ENCODE measurements at places on chromosomes 3 and 15.

GRCh38 chr3:194971965-194972364 is 286.3 kb downstream of the FAM43A start:
- no peak for DNase-seq

DNA sequence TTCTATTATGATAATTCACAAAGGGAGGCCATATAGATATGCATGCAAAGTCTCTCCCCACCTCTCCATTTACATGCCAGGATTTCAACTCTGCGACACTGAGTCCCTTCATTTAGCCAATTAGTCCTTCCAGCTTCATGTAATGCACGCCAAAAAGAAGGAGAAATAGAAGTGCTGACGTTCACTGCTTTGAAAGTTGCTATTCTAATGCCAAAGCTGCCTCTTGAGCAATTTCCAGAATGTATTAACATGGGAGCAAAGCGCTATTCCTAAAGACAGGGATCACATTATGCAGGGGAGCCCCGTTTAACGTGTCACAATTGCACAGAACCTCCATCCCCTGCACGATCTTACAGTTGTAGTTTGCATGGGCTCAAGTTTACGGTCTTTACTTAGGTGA is 130.5 kb downstream of the TIGIT start:
- no peak for DNase-seq

GRCh38 chr3:106797461-106797860 is 579.8 kb upstream of the CCDC54 start:
- no peak for DNase-seq

DNA sequence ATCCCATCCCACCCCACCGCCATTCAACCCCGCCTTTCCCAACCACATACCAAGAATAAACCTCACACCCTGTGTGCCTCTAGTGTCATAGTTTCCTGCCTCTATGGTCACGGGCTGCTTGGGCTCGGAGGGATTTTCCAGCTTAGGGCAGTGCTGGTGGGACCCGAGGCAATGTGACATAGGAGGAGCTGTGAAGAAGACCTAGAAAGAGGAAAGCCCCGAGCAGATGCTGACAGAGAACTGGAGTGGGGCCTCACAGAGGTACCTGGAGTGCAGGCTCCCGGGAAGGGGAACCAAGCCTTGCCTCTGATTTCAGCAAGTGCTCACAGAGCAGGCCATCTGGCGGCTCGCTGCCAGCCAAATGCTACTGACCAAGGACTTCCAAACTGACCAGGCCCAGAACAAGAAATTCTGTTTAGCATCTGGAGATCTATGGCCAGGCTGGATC is 27.5 kb downstream of the BHLHE40 start:
- DNase-seq, result peak; percentile 68

DNA sequence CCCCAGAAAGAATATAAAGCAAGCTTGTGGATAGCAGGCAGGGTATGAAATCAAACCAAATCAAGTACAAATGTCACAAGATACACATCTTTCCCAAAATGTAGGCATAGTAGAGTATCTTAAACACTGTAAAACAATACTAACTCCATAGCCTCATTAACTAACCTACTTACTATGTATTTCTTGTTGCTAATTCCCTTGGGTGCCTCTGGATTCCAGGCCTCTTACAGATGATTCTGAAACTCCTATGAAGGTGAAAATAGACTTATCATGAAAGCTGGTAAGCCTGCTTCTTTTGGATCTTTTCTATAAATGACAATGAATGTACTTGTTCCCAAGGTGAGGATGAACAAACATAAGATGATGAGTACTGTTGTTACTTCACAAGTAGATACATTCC is 93.8 kb downstream of the FRMD5 start:
- no peak for DNase-seq

- no peak for DNase-seq
Observed at GRCh38 chr3:48034000-48034516, 17.8 kb upstream of the MAP4 start.

DNA sequence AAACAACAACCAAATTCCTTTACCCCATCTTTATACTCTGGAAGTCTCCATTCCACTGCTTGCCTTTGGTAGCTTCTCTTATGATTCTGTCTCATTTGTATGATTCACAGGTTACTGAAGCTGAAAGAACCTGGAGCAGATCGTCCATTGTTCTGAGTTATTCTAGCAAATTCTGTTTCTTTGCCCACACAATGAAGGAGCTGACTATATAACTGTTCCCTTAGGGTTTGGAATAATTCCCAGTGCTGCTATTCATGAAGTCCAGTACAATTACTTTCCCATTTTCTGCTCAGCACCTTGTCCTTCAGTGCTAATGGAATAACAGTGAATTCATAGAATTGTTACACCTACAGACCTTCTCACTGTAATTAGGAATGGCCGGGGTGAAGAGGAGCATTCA is 167.8 kb downstream of the CHST2 start:
- no peak for DNase-seq

GRCh38 chr15:40241269-40242212 is 2.7 kb downstream of the PAK6 start:
- DNase-seq, result no peak

DNA sequence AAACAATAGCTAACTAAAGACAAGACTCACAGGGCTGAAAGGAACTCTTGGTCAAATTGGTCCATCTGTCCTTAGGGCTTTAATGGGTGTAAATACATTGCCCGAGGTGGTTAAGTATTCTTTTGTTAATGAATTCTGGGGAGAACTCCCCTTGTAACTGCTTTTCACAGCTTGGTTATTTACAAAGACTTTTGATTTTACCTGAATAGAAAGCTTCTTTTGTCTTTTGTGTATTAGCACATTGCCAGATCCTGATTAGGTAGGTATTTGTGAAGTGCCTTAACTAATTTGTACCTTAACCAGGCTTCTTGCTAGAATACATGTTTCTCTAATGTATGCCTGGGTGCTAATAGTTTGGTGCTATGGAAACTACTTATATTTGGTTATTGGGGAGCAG is 14.0 kb downstream of the CHD2 start:
- DNase-seq, result no peak

GRCh38 chr3:176554791-176555654 is 642.3 kb downstream of the TBL1XR1 start:
- DNase-seq, result no peak

DNA sequence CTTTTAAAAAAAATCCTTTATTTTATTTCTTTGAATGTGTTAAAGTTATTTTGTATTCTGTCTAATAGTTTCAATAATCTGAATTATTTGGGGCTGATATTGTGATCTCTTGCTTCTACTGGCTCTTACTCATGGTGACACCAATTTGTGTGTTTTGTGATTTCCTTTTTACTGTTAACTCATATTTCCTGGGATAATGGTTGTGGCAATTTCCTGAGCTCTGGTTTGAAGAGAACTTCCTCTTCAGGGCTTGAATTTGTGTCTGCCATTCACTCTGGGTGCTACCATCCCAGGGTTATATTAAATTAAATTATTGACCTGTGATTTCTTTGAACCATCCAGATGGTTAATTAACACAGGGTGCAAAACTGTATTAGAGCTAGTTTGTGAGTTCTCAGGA is 60.4 kb upstream of the RNF7 start:
- DNase-seq, result no peak

DNA sequence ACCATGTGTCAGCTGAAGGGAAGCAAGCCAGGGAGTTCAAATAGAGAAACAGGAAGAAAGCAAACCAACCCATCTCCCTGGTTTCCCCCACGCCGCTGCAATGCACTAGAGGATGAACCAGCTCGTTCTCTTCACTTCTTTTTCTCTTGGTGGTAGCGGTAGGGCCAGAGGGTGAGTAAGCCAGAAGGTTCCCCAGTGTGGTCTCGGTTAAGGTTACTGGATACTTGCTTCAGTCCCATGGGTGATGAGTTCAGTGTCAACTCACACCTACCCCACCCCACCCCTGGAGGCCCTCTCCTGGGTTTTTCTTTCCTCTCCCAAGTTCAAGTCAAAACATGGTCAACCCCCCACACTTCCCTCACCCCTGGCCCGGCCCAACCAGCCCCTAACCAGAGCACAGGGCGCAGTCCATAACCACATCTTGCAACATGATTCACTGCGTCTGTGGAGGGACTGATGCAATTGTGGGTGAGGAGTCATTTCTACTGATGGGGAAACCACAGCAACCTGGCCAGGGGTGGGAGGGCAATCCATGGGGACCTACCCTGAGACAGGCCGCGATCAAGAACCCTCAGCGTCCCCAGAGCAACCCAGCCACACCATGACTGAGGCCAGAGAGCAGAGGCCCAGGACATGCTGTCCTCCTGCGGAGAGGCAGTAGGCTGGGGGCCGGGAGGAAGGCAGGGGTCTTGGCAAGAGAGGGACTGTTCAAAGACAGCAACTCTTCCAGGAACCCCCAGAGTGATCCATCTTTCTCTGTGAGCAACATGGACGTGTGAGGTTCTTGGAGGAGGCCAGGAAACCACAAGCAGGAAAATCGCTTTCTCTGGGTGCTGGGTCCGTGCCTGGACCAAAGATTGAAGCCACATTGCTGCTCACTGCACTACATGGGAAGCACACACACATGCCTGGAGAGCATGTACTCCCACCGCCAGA is 276.6 kb downstream of the UACA start:
- no peak for DNase-seq

DNA sequence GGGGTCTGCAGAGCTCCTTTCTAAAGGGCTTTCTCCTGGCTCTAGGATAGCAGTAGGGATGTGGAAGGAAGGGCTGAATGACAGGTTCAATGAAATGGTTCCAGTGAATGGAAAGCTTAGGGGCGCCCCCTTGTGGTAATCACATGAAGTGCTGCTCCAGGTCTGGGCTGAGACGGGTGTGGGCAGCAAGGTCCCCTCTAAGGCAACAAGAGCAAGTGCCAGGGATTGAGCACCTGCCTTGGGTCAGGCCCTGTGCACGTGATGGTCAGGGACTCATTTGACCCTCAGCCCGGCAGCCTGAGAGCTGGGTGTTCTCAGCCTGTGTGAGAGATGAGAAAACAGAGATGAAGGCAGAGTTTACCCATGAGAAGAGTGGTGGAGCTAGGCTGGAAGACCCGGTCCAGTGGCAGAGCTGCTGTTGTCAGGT is 12.1 kb upstream of the CX3CR1 start:
- DNase-seq, result no peak

GRCh38 chr3:28850186-28850585 is 430.7 kb upstream of the RBMS3 start:
- DNase-seq, result no peak

- no peak for DNase-seq
Observed at GRCh38 chr3:181725830-181726229, 14.1 kb downstream of the SOX2 start.

DNA sequence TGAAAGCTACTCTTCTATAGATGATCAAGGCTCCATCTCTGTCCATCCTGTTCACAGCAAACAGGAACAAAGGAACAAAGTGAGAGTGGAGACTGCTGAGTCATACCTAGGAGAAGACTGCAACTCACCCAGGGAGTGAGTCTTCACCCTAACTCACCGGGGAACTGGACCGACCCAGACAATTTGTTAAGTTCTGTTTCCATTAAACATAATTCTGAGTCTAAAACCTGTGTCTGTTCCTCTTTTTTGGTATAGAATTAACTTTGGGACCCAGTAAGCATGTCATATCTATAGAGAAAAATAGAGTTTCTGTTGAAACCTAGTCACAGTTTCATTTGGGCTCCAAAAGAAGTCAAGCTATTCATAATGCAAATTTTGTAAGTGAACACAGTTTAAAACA is 21.6 kb downstream of the CCDC80 start:
- DNase-seq, result no peak

DNA sequence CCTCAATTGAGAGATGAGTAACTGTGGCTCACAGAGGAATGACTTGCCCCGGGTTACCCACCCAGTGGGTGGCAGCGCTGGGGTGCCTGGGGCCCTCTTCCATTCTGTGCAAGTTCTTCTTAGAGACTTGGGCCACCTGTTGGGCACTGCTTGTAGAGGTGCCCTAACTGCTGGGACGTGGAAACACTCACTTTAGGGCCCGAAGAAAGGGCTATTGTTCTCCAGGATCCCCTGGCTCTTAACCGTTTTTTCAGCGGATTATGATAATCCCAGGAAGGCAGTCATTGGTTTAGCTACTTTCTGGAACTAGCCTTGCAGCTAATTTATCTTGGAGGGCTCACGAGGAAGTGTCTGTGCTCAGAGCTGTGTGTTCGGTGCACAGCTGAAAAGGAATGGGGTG is 66.0 kb upstream of the GCNT3 start:
- DNase-seq, result no peak

- DNase-seq, result no peak
Observed at GRCh38 chr3:149481056-149481455, 6.6 kb downstream of the TM4SF4 start.

- no peak for DNase-seq
Observed at GRCh38 chr3:195236801-195237570, 34.0 kb downstream of the XXYLT1 start.

DNA sequence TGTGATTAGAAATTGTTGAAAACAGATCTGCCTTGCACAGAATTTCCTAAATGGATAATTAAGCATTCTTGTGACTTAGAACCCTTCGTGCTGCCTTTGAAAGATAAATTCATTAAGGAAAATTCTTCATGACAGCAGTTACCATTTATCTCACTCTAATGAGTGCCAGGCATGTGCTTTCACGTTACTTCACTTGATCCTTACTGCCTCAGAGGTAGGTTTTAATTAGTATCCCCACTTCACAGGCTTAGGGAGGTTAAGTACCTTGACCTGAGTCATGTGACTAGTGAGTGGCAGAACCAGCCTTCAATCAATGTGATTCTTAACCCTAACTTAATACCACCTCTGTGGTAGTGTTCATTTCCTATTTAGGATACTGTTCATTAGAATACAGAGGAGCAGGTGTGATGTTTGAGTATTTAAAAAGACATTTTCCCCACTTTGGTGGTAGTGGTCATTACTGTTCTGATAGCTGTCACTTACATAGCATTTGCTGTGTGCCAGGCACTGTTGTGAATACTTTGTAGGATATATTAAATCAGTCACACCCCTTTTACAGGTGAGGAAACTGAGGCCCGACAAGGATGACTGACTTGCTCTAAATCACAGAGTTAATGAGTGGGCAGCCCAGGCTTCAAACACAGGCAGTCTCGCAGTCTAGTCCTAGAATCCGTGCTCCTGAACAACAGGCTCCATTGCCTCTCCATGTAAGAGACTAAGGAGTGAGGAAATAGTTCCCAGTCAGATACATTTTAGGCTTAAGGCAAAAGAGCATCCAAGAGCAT is 57.9 kb downstream of the RLBP1 start:
- DNase-seq, result no peak

- DNase-seq, result no peak
Observed at GRCh38 chr15:52252781-52253180, 42.8 kb downstream of the MYO5C start.

DNA sequence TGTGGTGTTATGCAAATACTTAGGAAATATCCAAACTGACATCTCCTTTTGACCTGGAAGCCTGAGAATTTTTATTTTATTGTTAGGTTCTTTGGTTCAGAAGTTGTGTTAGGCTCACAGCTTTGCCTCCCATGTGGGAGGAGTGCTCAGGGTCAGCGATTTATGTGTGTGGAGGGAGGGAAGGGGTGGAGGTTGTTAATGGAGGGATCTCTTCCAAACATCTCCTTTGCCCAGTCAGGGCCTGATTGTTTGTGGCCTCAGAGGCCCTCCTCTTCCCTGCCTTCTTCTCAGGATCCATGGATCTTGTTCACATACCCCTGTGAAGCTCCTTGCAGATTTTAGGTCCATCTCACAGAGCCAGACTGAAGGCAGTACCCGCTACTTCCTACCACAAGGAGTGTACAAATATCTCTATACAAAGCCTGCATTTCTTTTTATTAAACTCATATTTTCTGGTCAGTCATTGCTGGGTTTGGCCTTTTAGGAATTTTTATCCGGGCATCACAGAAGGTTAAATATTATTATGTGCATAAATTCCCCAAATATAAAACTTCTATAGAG is 40.3 kb downstream of the BBX start:
- no peak for DNase-seq

GRCh38 chr15:58459045-58459444 is 27.3 kb downstream of the LIPC start:
- DNase-seq, result no peak
